Activated CD8-positive, alpha-beta T cell treated with anti-CD3 and anti-CD28 coated beads, Interleukin-2, amount 10 ng/mL, durations not matched to agents 7 days and 5 days (primary cell): ENCODE measurements at places on chromosomes 5 and 9. TPM values are rescaled to one million over a fixed set of nuclear protein-coding genes. Genes with fewer than 3 reads are reported as not detected.

DNA sequence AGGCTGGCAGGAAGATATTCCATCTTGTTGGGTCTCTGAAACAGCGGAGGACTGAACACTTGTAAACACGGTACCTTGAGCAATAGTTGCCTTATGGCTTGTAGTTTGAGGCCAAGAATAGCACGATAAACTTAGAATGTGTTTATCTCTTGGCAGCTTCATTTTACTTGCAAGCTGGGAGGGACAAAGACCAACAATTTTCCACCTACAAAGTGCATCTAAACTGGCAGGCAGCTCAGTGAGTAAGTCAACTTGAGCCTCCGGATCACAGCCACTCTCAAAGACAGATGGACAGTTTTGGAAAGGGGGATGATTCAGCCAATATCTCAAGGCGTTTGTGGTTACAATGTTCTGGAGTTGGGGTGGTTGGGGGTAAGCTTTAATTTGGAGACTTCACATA, 652.6 kb downstream of the CETN3 start:
- no peaks in the 10 kb centered on the region for H3K36me3 ChIP-seq
- H3K4me1 ChIP-seq = no peaks in the 10 kb centered on the region
- no peak overlapping the region for H3K27ac ChIP-seq
- H3K27me3 ChIP-seq = no peaks in the 10 kb centered on the region
- DNase-seq = no peak
- H3K4me3 ChIP-seq = no peak overlapping the region

- H3K36me3 ChIP-seq = no peaks in the 10 kb centered on the region
- peaks cover 2% of the 10 kb centered on the region for H3K27me3 ChIP-seq
- no peak for DNase-seq
- H3K27ac ChIP-seq = no peak overlapping the region
- no peaks in the 10 kb centered on the region for H3K4me1 ChIP-seq
Observed at GRCh38 chr5:54702470-54702869, 184.9 kb downstream of the SNX18 start.

DNA sequence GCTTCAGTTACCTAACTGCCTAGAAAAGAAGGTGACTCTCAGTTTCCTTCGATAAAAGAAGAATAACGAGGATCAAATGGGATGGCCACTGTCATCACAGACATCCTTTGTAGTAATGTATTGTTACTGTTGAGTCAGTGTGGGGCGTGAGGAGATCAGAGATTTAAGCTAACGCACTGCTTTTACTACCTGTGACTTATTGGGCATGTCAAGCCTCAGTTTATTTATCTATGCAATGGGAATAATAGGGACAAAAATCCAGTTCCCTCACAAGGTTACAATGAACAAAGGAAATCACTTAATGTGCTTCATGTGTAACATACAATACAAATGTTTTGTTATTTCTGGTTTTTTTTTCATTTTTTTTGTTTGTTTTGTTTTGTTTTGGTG, 255 bp upstream of the TRPM6 start:
- no peak overlapping the region for H3K27ac ChIP-seq
- peaks cover 49% of the 10 kb centered on the region for H3K27me3 ChIP-seq
- no peaks in the 10 kb centered on the region for H3K36me3 ChIP-seq
- H3K4me3 ChIP-seq = peak overlapping the region; percentile 75
- peaks cover 9% of the 10 kb centered on the region for H3K4me1 ChIP-seq

Gene ANAPC2
- total RNA-seq = 64.1 TPM

- no peak overlapping the region for H3K27ac ChIP-seq
- no peak overlapping the region for H3K4me3 ChIP-seq
- no peaks in the 10 kb centered on the region for H3K36me3 ChIP-seq
- no peaks in the 10 kb centered on the region for H3K4me1 ChIP-seq
- H3K27me3 ChIP-seq = no peaks in the 10 kb centered on the region
Observed at GRCh38 chr9:130973686-130974281, 34.7 kb upstream of the FIBCD1 start.

DNA sequence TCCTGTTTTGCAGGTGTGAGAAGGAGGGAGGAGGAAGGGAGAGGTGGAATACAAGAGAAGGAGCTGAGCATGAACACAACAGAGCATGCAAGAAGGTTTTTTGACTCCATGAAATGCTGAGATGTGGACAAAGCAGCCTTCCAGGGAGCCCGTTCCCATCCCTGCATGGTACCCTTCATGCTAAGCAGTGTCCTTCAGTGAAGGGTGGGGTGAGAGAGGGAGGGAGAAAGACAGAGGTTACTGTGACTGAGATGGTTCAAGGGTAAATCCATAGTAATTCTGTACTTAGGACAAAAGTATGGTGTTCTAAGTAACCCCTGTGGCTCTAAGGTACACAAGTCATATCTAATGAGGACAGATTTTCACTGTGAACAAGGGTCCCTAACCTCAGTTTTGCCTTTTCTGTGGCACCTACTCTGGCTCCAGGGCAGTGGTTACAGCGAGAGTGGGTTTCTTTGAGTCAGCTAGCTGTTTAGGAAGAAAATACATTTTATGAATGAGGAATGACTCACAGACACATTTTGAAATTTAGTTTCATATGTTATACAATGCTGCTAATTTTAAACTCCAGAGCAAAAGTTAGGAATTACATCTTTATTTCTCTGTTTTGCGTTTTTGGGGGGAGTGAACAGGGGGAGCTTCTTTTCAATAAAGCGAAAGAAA, 184.9 kb upstream of the SLC12A2 start:
- DNase-seq = no peak
- H3K27me3 ChIP-seq = no peaks in the 10 kb centered on the region
- no peak overlapping the region for H3K4me3 ChIP-seq
- H3K4me1 ChIP-seq = no peaks in the 10 kb centered on the region
- H3K27ac ChIP-seq = no peak overlapping the region
- no peaks in the 10 kb centered on the region for H3K36me3 ChIP-seq

Gene NR3C1
- total RNA-seq = 54.9 TPM

Gene AIF1L
- total RNA-seq = 0.31 TPM

DNA sequence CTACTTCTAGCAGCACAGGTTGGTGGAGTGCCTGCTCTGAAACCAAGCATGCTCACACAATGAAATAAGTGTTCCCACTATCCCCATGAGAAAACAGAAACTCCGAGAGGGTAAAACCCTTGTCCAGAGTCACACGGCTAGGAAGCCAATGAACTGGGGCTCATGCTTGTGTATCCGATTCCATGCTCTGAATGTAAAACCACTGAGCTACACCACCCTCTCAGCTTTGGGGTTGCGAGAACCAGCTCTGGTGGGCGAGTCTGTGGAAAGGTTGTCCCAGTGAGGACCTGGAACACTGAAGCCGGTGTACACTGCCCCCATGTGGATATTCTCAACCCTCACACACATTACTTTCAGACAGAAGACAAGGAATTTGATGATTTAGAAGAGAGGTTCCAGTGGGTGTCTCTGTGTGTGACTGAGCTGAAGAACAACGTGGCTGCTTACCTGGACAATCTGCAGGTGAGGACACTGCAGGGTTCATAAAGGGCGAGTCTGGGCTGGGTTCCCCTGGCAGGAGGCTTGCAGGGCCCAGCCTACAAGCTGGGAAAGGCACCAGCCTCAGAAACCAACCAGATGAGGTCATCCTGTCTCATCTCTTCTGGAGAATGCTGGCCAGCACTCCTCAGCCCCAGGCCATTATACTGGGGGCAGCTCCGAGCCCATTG, 37.4 kb downstream of the ARHGEF37 start:
- H3K4me3 ChIP-seq = no peak overlapping the region
- H3K36me3 ChIP-seq = no peaks in the 10 kb centered on the region
- H3K4me1 ChIP-seq = peaks cover 11% of the 10 kb centered on the region
- H3K27ac ChIP-seq = no peak overlapping the region
- DNase-seq = peak; percentile 39
- H3K27me3 ChIP-seq = no peaks in the 10 kb centered on the region

DNA sequence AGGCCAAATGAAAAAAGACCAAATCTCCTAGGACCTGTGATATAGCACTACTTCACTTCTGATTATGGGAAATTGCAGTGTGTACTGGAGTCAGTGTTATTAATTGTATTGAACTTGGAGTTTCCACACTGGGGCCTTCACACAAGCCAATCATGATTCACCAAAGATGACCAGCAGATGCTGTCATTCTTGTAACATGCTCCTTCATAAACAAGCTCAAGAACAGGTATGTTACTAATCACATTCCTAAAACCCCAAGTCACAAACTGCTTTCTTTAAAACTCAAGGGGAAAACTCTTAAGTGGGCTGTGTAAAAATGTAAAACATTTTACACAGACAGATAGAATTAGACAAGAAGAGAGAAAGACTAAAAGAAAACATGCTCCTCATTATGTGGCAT, 5.6 kb downstream of the KLHL3 start:
- peaks cover 6% of the 10 kb centered on the region for H3K36me3 ChIP-seq
- no peaks in the 10 kb centered on the region for H3K27me3 ChIP-seq
- DNase-seq = no peak
- H3K27ac ChIP-seq = no peak overlapping the region
- H3K4me1 ChIP-seq = peaks cover 15% of the 10 kb centered on the region

DNA sequence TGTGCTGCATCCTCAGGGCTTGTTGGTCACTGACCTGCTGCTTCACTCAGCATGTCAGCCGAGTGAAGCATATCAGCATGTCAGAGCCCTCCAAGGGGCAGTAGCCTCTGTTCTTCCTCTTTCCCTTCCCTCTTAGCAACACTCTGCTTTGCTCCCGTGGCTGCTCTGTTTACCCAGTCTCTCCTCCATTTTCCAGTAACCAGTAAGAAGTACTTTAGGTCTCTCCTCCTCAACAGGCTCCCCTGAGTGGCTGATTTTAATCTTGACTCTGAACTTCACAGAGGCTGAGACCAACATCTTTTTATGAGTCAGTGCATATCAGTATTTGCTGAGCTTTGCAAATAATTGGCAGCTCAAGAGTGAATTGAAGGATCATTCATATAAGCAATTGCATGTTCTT, 18.6 kb upstream of the ADRB2 start:
- H3K27ac ChIP-seq = peak overlapping the region; percentile 0
- no peaks in the 10 kb centered on the region for H3K36me3 ChIP-seq
- H3K4me1 ChIP-seq = peaks cover 48% of the 10 kb centered on the region
- no peak overlapping the region for H3K4me3 ChIP-seq

- no peaks in the 10 kb centered on the region for H3K4me1 ChIP-seq
- H3K36me3 ChIP-seq = no peaks in the 10 kb centered on the region
- no peak overlapping the region for H3K27ac ChIP-seq
- H3K27me3 ChIP-seq = peaks cover 4% of the 10 kb centered on the region
Observed at GRCh38 chr5:35461530-35461929, 156.1 kb upstream of the SPEF2 start.

DNA sequence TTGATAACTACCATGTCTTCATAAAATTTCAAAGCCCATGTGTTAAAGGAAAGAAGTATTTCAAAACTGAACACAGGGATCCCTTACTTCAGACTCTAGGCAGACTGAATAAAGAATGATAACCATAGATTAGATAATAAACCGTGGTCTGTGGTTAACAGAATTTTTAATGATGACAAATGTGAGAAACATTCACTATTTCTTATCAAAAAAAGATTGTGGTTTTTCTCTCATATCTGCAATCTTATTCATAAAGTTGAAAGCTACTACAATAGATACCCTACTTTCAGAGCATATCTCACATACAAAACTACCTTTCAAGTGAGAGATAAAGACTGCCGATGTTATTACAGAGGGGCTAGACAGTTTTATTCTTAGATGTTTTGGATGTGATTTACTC, 816.8 kb upstream of the DMAC1 start:
- no peaks in the 10 kb centered on the region for H3K36me3 ChIP-seq
- no peaks in the 10 kb centered on the region for H3K27me3 ChIP-seq
- no peak overlapping the region for H3K27ac ChIP-seq
- DNase-seq = no peak

DNA sequence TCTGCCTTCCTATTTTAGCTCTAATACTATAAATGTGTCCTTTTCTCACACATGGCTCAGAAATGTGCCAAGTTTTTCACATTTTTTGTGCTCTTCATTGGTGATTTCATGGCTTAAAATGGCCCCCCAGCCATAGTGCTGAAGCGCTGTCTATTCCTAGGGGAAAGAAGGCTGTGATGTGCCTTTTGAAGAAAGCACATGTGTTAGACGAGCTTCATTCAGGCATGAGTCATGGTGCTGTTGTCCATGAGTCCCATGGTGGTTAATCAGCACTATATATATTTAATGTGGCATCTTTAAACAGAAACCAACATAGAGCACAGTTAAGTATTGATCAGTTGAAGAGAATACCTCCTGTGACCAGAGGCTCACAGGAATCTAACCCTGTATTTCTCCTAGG, 55.8 kb downstream of the PDE8B start:
- peaks cover 2% of the 10 kb centered on the region for H3K4me1 ChIP-seq
- H3K27me3 ChIP-seq = peaks cover 16% of the 10 kb centered on the region
- H3K4me3 ChIP-seq = no peak overlapping the region
- H3K36me3 ChIP-seq = no peaks in the 10 kb centered on the region
- DNase-seq = no peak

Gene STPG3
- total RNA-seq = not detected

DNA sequence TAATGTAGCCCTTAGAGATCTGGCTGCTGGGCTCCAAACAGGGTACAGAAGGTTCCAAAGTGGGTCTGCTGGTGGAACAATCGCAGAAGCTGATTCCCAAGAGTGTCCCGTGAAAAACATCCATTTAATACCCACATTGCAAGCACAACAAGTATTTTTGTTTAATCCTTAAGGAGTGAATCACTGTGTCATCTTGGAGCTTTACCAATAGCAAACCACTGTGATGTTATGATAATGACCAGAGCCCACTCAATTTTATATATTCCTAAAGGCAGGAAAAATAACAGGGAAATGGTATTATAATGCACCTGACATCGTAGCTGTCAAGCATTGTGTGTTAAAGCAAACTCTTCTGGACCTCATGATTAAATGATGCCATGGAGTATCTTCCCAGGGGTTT, 291.9 kb downstream of the FBXL7 start:
- no peaks in the 10 kb centered on the region for H3K36me3 ChIP-seq
- no peak overlapping the region for H3K27ac ChIP-seq
- no peaks in the 10 kb centered on the region for H3K4me1 ChIP-seq
- no peak overlapping the region for H3K4me3 ChIP-seq
- DNase-seq = no peak

Gene TPPP
- total RNA-seq = 0.08 TPM

GRCh38 chr9:19241728-19242127, 11.2 kb downstream of the DENND4C start:
- no peak overlapping the region for H3K27ac ChIP-seq
- no peak for DNase-seq
- H3K36me3 ChIP-seq = peaks cover 25% of the 10 kb centered on the region
- H3K27me3 ChIP-seq = no peaks in the 10 kb centered on the region

DNA sequence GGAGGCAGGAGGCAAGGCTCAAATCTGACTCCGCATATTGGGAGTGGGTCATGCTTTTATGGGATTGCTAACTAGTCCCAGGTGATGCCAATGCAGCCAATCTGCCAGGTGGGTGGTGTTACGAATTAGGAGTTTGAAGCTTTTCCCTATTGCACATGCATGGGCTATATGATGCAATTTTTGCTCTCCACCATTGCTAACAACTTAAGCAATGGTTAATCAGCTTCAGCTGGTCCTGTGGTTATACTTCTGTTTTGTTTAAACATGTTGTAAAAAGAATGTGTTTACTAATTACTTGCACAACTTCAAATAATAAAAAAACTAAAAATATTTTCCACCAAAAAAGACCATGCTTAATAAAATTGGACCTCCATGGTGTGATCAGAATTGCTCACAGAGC, 55.7 kb downstream of the SHC3 start:
- no peaks in the 10 kb centered on the region for H3K36me3 ChIP-seq
- no peak overlapping the region for H3K4me3 ChIP-seq
- H3K27me3 ChIP-seq = peaks cover 10% of the 10 kb centered on the region
- H3K4me1 ChIP-seq = no peaks in the 10 kb centered on the region
- no peak overlapping the region for H3K27ac ChIP-seq

GRCh38 chr9:133584167-133584558, 25.0 kb downstream of the FAM163B start:
- DNase-seq = no peak
- peaks cover 35% of the 10 kb centered on the region for H3K27me3 ChIP-seq
- H3K4me1 ChIP-seq = no peaks in the 10 kb centered on the region
- no peak overlapping the region for H3K27ac ChIP-seq
- H3K4me3 ChIP-seq = no peak overlapping the region

- peaks cover 3% of the 10 kb centered on the region for H3K36me3 ChIP-seq
- no peaks in the 10 kb centered on the region for H3K4me1 ChIP-seq
- H3K27me3 ChIP-seq = no peaks in the 10 kb centered on the region
- H3K27ac ChIP-seq = no peak overlapping the region
Observed at GRCh38 chr5:147669169-147669869, 113.2 kb downstream of the JAKMIP2 start.
